ENCODE measurements at places on chromosomes 5 and 9. TPM values are rescaled to one million over a fixed set of nuclear protein-coding genes. Genes with fewer than 3 reads are reported as not detected.

DNA sequence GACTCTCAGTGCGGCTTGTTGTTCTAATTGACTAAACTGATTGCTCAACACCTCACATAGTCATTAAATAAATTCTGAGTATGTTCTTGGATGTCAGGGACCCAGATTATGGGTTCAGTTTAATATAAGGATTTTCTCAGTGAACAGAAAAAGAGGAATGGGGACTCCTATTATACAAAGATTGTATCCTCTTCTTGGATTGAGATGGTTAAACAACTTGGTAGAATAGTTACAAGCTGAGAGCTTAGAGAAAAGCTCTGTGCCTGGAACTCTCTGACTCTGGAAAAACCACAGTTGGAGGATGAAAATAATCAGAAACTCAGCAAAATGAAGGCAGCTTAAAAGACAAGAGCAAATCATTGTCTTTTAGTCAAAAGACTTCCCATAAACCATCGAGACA lies 30.5 kb downstream of the ANKRA2 start:
- H3K27ac ChIP-seq: no peak overlapping the region
- DNase-seq: no peak
- no peaks in the 10 kb centered on the region for H3K36me3 ChIP-seq

GRCh38 chr5:132181011-132181629 lies 46.5 kb downstream of the P4HA2 start:
- H3K4me3 ChIP-seq: no peak overlapping the region
- no peaks in the 10 kb centered on the region for H3K27me3 ChIP-seq
- DNase-seq: no peak
- H3K36me3 ChIP-seq: no peaks in the 10 kb centered on the region
- H3K4me1 ChIP-seq: peaks cover 15% of the 10 kb centered on the region
- H3K27ac ChIP-seq: no peak overlapping the region

DNA sequence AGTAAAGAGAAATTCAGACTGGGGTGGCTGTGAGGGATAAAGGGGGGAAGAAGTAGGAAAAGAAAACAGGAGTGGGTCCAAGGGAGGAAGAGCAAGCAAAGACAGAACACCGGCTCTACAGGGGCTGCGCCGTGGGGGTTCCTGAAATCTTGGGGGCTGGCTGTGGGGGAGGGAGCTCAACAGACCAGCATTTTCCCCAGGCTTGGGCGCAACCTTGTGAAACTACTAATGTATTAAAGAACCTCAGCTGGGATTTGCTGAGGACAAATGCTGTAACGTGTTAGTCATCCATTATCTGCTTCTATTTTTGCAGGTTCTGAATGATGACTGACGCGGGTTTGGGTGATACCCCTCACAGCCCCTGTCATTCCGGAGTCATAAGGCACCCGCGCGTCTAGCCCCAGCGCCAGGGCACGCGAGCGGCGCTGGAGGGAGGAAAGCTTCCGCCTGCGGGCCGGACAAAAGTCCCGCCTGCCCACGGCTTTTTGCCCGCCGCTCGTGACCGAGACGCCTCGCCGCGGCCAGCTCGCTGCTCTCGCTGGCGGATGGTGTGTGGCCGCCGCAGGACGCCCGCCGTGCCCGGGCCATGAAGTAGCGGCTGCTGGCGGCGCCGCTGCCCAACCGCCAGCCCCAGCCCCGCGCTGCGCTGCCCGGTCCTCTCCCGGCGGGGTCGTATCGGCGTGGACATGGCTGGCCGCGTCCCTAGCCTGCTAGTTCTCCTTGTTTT lies 110.6 kb downstream of the PAM start:
- H3K27ac ChIP-seq: peak overlapping the region; percentile 93
- no peaks in the 10 kb centered on the region for H3K27me3 ChIP-seq
- no peaks in the 10 kb centered on the region for H3K36me3 ChIP-seq
- peak overlapping the region; percentile 71 for H3K4me3 ChIP-seq

DNA sequence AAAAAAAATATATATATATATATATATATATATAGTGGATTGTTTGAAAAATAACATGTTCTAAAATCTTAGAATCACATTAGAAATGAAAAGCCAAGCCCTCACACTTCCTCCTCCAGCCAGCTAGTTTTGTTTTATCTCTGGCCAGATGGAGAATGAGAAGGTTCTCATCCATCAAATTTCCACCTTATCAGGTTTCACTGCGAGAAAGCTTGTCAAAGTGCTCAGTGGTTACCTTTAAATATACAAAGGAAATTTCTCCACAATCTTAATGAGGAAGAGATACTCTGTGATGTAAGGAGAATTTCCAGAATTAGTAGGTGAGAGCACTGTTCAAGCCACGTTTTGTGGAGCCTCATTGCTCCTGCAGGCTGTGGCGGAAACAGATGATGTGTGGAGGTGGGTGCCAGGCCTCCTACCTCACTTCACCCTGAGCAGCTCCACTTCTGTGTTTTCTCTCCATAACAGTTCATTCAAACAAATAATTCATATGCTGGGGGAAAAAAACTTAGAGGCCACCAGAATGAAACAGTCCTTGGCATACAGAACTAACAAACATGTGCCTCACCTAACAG lies 71.9 kb downstream of the CDK5RAP2 start:
- H3K27me3 ChIP-seq: no peaks in the 10 kb centered on the region
- no peak overlapping the region for H3K27ac ChIP-seq
- H3K4me3 ChIP-seq: no peak overlapping the region
- H3K36me3 ChIP-seq: peaks cover 13% of the 10 kb centered on the region
- no peaks in the 10 kb centered on the region for H3K4me1 ChIP-seq
- no peak for DNase-seq

DNA sequence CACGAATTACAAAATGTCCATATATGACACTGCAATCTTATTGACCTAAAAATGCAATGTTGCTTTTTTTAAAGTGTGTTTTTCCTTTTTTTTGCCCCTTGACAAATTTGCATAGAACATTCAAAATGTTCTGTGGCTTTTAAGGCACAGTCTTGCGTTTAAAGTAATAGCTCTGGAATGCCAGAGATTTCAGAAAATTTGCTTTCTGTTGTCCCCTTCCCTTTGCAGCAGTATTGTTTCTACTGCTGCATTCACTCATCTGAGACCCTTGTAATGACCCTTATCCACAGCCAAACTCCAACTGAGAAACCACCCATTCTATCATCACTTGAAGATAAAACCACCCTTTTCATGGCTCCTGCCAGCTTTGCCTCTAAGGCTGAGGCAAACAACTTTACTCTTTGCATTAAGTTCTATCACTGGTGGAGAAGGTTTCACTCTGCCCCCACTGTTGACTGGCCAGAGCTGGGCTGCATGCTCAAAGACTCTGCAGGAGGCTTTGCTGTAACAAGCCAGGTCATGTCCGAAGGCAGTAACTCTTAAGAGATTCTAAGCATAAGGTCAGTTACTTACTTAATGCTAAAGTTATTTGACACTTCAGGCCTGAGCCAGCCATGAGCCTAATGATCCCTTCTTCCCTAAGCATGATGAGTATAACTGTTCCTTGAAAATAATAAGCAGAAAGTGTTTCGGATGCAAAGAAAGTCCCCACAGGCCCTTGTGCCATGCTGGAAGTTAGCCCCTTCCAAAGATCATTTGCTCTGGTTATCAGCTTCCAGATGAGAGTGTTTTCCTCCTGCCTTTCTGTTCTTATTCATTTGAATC lies 101.9 kb downstream of the CD180 start:
- peak; percentile 20 for DNase-seq
- H3K27ac ChIP-seq: peak overlapping the region; percentile 77

The IFNB1 gene
- not detected for polyA plus RNA-seq

DNA sequence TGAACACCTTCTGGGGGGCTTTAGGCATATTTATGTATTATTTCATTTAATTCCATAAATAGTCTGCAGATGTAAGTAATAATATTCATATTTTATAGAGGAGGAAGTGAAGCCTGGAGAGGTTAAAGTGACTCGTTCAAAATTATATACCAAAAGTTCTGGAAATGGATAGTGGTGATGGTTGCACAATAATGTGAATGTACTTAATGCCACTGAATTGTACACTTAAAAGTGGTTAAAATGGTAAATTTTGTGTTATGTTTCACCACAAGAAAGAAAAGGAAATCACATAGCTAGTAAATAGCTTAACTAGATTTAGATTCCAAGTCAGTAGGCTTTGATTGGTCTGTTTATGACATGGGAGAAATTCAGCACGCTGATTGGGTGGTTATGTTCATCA lies 13.0 kb upstream of the TMEFF1 start:
- no peak overlapping the region for H3K27ac ChIP-seq
- no peaks in the 10 kb centered on the region for H3K27me3 ChIP-seq
- no peaks in the 10 kb centered on the region for H3K36me3 ChIP-seq
- H3K4me3 ChIP-seq: no peak overlapping the region

The LRRC70 gene
- 1.7 TPM for polyA plus RNA-seq

The EXOSC3 gene
- 10.0 TPM for polyA plus RNA-seq
